ENCODE measurements at places on chromosomes 1 and 21.

- no peak for DNase-seq
Observed at GRCh38 chr1:70979881-70980280, 67.7 kb downstream of the PTGER3 start.

GRCh38 chr21:45317398-45318145 lies 29.9 kb upstream of the POFUT2 start:
- DNase-seq = no peak

DNA sequence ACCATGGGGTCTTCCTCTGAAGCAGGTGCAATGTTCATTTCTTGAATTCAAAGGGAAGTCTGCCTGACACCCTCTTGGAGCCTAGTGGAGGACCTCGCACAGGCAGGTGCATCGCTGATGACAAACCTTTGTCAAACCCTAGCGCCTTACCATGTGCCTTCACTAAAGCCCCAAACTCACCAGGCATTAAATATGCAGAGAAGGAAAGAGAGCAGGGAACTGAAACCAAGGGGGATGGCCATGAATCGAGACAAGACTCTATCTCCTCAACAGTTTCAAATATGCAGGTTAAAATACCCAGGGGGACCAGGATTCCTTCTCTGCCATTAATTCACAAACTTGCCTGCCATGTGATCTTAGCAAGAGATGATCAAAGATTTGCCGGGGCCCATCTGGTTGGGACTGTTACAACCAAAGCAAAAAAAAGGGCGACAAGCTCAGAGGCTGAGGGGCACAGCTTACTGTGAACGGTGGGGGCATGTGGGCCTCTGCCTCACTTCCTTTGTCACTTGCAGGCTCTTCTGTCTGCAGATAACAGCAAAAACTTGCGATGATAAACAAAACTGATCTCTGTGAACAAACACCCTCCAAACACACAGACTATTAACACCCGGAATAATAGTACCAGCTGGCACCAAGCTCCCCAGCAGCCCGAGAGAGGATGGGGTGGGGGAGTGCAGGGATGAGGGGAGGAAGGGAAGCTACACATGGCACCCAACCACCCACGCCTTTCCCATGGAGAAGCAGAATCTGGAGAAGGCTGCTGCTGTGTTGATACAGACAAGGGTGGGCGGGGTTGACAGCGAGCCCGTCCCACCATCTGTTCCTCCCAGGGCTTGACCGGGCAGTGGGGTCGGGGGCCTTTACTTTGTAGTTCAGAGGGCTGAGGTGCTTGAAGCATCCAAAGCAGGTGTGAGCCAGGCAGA lies 33.9 kb downstream of the TMEM63A start:
- DNase-seq = no peak

GRCh38 chr21:43361493-43362296 lies 65.2 kb downstream of the SIK1 start:
- peak; percentile 53 for DNase-seq

- no peak for DNase-seq
Observed at GRCh38 chr1:229480495-229480894, 27.6 kb downstream of the NUP133 start.

DNA sequence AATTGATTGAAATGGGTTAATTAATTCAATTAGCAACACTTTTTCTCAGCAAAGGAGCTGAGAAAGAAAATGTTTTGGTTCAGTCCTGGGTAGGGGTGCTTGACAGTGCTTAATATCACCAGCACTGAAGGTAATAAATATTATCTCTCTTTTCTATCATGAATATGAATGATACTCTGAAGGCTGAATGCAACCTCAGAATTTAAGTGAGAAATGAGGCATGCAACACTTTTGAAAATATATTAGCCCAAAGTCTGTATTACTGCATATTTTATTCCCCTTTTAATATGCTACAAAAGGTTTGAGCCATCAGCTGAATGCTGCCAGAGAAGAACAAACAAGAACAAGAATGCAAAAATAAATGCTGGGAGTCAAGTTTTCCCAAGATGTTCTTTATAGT lies 52.0 kb upstream of the SAMSN1 start:
- DNase-seq = no peak

DNA sequence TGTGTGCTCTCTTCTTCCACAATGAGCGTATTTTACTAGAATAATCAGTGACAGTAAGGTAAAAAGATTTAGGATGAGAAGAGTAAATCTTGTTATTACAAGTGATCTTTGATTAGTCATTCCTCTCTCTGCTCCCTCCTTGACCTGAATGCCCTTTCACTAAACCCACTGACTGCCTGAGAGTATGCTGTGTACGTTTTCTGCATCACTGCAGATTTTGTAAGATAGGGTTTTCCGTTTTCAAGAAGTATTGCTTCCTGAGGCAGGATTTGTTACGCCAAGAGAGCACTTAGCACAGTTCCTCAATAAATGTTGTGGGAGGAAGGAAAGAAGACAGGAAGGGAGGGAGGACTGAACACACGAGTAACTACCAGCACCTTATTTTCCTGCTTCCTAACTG lies 7.7 kb upstream of the LAMB3 start:
- no peak for DNase-seq

GRCh38 chr21:35811191-35811806 lies 249.0 kb downstream of the SETD4 start:
- DNase-seq = no peak

DNA sequence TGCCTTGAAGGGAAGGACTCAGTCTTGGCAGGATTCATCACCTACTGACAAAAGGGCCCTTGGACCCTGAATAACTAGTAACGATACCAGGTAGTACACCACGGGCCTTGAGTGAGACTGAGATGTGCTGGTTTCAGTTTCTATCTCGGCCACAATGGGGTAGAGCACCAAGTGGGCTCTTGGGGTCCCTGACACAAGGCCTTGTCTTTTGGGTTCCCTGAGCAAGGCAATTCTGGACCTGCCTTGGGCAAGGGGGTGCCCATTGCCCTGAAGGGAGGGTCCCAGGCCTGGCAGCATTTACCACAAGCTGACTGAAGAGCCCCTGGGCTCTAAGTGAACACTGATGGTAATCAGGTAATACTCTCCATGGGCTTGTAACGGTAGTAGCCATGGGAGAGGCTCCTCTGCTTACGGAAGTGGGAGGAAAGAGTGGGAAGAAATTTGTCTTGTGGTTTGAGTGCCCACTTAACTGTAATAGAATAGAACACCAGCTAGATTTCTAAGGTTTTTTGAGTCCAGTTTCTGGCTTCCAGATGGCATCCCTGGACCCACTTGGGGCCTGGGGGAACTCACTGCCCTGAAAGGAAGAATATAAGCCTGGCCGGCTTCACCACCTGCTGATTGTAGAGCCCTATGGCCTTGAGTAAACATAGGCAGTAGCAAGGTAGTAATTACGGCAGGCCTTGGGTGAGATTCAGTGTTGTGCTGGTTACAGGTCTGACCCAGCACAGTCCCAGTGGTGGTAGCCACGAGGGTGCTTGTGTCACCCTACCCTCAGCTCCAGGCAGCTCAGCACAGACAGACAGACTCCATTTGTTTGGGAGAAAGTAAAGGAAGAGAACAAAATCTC lies 58.5 kb downstream of the WDR4 start:
- no peak for DNase-seq

DNA sequence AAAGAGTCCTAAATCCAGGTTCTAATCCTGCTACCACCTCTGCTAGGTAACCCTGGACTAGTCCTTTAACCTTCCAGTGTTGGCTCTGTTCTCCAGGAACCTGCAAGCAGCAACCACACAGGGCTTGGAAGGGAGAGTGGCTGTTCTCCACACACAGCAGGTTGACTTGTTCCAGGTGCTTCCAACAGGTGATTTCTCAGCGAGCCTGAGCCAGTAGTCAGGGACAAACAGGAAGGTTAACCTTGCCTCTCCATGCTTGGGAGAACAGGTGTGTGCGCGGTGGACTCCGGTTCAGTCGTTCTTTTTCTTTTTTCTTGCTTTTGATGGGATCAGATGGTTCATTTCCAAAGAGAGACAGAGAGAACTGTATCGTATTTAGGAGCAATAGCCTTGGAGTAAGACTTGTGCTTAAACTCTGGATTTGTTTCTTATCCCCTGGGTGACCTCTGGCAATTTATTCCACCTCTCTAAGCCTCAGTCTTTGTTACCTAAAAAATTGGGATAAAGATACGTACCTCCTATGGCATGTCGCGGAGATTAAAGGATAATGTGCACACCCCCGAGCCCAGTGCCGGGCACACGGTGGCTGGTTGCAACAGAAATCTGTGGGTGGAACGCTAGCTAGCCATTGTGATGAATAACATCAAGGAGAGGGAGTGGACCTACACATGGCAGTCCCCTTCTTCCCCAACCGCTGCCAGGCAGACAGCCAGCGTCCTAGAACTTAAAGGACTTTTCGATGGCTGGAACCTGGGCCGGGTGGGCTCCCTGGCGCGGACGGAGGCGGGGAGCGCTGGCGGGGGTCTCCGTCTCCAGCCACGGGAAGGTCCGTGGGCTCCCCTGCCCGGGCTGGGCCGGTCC lies 583 bp upstream of the CACHD1 start:
- no peak for DNase-seq

DNA sequence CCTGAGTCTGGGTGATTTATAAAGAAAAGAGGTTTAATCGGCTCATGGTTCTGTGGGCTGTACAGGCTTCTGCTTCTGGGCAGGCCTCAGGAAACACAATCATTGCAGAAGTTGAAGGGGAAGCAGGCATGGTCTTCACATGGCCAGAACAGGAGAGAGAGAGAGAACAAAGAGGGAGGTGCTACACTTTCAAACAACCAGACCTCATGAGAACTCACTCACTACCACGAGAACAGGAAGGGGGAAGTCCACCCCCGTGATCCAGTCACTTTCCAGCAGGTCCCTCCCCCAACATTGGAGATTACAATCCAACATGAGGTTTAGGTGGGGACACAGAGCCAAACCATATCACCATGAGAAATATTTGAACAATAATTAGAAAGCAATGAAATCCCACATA lies 222.9 kb downstream of the FAM72C start:
- DNase-seq = no peak

DNA sequence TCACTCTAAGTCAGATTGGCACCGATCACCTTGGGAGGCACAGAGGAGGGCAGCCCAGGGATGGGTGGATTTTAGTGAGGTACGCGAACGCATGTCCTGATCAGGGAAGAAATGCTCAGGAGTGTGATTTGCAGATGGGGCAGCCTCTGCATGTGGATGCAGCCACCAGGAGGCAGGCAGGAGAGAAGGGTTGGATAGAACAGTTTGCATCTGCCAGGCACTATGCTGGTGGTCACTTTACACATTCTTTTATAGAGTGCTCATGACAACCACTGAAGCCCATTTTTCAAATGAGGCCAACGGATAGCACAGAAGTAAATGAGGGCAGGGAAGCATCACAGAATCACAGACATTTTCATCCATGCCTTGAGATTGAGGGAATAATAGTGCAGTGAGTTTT lies 5.7 kb downstream of the LAMB3 start:
- DNase-seq = no peak

All from activated CD4-positive, alpha-beta T cell treated with anti-CD3 and anti-CD28 coated beads, Interleukin-2, amount 50 U/mL, for 1 hour (primary cell).